Activated T-helper 2 cell treated with anti-CD3 and anti-CD28 coated beads, Interferon-gamma antibody, Interleukin-2, Interleukin-4, amounts not matched to agents 10 μg/mL and 5 μg/mL and 100 μg/mL, durations not matched to agents 14 hours and 24 hours and 36 hours (primary cell): ENCODE measurements at places on chromosomes 7 and 10.

DNA sequence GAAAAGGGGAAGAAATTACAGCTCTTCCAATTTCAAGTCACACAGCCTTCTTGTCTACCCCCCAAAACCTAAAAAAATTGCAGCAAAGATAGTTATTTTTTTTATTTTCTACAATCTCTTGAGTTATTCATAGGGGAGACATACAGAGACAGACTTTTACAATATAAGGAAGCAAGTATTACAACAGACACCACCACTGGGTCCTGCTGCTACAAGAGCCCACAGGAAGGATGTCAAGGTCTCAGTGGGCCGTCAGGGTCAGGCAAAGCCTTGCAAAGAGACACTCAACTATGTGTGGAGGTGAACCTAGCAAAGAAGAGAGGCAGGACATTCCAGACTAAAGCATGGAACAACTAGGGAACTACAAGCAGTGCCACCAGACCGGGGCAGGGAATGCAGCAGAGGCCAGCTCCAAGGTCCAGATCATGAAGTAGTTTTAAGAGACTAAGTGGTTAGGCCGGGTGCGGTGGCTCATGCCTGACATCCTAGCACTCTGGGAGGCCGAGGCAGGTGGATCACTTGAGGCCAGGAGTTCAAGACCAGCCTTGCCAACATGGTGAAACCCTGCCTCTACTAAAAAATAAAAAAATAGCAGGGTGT lies 28.2 kb upstream of the ZCCHC24 start:
- no peak for DNase-seq
- H3K4me3 ChIP-seq = no peak overlapping the region
- peaks cover 35% of the 10 kb centered on the region for H3K27me3 ChIP-seq
- H3K27ac ChIP-seq = no peak overlapping the region
- no peaks in the 10 kb centered on the region for H3K4me1 ChIP-seq

GRCh38 chr7:35030848-35031247 lies 6.4 kb downstream of the DPY19L1 start:
- peaks cover 8% of the 10 kb centered on the region for H3K27me3 ChIP-seq
- no peak for DNase-seq
- no peaks in the 10 kb centered on the region for H3K36me3 ChIP-seq
- H3K4me1 ChIP-seq = peaks cover 13% of the 10 kb centered on the region

DNA sequence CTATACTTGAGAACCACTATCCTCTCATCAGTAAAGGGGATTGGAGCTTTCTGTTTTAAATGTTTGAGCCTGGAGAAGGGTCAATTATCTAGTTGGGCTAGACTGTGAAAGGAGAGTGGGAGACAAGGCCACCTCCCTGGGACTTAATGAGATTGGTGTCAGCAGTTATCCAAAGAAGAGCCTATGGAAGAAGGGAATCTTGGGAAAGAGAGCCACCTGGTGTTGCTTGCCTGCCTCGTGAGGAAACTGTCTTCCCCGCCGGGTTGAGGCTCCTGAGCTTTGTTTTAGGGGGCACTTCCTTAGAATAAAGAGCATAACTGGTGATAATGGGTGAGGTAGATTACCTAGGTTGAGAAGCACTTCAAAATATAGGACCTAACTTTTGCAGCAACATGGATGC lies 32.0 kb upstream of the ABCB4 start:
- no peaks in the 10 kb centered on the region for H3K36me3 ChIP-seq
- H3K27ac ChIP-seq = no peak overlapping the region
- no peaks in the 10 kb centered on the region for H3K27me3 ChIP-seq
- no peak overlapping the region for H3K4me3 ChIP-seq

GRCh38 chr10:94349327-94349726 lies 13.4 kb downstream of the NOC3L start:
- peaks cover 74% of the 10 kb centered on the region for H3K36me3 ChIP-seq
- no peak overlapping the region for H3K4me3 ChIP-seq
- no peak for DNase-seq
- no peaks in the 10 kb centered on the region for H3K27me3 ChIP-seq

DNA sequence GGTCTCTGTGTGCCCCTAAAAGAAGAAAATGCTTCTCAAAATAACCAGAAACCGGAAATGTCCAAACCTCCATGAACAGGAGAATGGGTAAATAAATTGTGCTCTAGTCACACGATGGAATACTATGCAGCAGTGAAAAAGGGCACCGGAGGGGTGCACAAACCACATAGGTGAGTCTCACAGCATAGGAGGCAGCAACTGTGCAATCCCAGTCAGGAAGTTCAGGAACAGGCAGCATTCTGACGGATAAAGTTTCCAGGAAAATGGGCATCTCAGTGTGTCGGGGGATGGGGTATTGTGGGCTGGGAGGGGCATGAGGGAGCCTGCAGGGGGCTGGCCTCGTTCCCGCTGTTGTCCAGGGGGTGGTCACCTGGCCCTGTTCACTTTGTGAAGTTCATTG lies 63.1 kb downstream of the MICALL2 start:
- H3K4me3 ChIP-seq = no peak overlapping the region
- H3K36me3 ChIP-seq = no peaks in the 10 kb centered on the region
- DNase-seq = no peak
- H3K27me3 ChIP-seq = peaks cover 8% of the 10 kb centered on the region
